ENCODE measurements at places on chromosomes 7 and 10.

- DNase-seq, result no peak
These were observed 9.8 kb upstream of the RALA start for GRCh38 chr7:39613577-39613976.

- no peak for DNase-seq
These were observed 87.8 kb downstream of the TBXAS1 start for GRCh38 chr7:139916717-139917395.

- no peak for DNase-seq
These were observed 169.9 kb upstream of the AOAH start for GRCh38 chr7:36894190-36894589.

DNA sequence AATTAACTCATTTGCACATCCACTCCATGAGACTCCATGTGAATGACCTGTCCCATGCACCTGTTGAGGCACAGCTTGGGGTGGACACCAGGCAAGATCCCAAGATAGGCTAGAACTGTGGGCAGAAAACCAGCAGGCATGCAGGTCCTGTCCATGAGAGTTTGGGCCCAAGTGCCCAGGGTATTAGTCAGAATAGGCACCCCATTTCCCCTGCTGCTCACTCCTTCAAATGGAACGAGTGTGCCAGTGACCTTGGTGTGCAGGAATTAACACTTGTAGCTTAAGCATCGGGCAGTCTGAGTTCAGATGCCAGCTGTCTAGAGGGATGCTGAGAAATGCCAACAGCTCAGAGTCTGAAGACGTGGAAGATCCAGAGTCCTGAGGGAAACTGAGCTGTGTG lies 254.1 kb upstream of the GLI3 start:
- DNase-seq, result peak; percentile 13

DNA sequence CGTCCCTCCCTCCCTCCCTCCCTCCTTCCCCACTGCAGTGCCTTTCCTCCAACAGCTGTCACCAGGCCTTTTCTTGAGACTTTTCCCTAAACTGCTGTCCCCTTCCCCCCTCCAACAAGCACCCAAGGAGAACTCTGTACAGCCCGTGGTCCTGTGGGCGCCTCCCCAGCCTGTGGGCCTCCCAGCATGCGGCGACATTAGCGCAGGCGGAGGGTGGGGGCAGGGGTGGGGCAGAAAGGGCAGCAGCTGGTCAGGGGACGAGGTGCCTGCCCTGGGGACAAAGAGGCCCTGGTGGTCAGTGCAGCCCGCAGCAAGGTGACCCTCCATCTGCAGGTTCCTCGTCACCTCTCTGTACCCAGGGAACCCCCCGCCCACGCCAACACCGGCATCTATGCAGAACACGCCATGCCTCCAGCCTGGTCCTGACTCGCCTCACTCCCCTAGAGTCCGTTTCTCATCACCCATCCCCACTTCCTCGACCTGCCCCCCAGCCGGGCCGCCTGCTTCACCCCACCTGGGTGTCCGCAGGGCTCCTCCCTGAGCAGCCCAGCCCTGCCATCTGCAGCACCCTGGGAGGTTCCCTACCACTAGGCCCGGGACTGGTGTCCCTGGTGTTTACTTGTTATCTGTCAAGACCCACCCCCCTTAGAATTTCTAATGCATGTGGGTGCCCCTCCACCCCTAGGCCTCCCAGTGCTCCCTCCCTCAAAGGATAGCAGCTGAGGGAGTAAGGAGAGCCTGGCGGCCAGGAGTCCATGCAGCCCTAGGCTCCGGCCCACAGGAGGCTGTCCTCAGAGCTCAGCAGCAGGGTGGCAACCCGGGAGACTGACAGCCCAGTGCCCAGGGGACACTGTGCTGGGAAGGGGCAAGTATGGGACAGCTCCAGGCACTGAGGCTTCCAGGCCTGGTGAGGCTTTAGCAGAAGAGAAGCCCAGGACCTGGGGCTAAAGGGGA lies 147.8 kb downstream of the ARHGAP22 start:
- no peak for DNase-seq

GRCh38 chr10:129101232-129101980 lies 365.6 kb upstream of the MGMT start:
- no peak for DNase-seq

GRCh38 chr10:125284875-125285597 lies 124.7 kb upstream of the CTBP2 start:
- no peak for DNase-seq

DNA sequence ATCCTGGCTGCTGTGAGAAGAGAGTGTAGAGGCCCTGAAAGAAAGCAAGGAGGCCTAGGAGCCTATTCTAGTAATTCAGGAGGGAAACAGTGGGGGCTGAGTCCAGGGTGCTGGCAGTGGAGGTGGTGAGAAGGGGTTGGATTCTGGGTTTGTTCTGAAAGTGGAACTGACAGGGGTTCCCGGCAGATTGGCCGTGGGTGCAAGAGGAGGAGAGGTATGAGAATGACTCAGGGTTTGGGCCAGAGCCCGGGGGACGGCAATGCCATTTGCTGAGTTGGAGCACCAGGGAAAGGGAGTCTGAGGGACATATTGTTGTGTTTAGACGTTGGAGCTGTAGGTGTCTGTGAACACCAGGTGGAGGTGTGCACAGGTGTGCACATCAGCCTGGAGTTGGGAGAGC lies 38.5 kb downstream of the NPTX2 start:
- no peak for DNase-seq

GRCh38 chr7:78176171-78176570 lies 377.6 kb downstream of the PHTF2 start:
- DNase-seq, result peak; percentile 93

GRCh38 chr7:81903115-81903514 lies 133.3 kb upstream of the HGF start:
- no peak for DNase-seq

GRCh38 chr7:33562996-33563395 lies 342.3 kb upstream of the BMPER start:
- DNase-seq, result no peak

DNA sequence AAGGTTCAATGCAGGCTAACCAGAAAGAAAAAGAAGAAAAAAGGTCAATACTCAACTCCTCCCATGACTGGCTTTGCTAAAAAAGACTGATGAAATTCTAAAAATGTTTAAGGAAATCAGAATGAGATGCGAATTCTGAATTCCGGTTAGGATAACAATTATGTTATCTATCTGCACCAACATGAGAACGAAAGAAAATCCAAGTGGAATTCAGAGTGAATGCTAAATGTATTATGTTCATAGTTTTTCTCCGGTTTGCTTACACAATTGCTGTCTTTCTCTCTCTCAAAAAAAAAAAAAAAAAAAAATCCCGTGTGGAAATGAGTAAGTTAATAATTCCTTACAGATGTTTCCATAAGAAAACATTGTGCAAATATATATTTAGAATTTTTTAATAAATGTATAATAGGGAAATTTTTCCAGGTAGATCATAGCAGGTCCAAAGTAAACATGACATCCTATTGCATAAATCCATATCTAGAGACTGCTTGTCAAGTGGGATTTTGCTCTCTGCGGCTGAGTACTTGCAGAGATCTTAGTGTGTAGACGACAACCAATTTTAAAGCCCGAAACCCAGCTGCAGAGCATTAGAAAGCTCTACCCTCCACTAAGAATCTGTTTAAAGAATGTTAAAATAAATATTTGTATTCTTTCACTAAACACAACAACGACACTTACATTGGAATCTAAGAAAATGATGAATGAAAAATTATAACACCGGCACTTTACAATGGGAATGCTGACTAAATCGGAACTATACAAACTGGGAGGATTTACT lies 104.0 kb downstream of the JAZF1 start:
- DNase-seq, result peak; percentile 65

DNA sequence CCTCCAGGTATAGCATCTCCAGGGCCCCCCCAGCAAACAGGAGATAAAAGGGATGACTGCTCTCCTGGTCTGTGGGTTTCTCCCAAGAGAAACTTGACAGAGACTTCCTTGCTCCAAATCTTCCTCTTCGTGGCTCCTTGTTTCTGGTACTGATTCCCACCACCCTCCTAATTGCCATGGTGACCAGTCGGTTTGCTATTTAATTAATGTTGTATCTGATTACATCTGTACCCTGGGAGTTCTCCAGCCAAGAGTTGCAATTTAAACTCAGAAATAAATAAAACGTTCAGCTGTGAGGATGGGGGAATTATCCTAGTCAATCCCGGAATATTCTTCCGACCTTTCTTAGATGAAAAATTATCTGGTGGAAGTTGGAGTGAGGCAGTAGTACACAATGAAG lies 264.7 kb downstream of the PAXIP1 start:
- DNase-seq, result no peak

GRCh38 chr7:116198748-116199410 lies 11.5 kb upstream of the TES start:
- DNase-seq, result no peak

- no peak for DNase-seq
These were observed 133.5 kb upstream of the PTPRZ1 start for GRCh38 chr7:121739465-121739864.

GRCh38 chr7:129367349-129367699 lies 66.9 kb upstream of the STRIP2 start:
- DNase-seq, result no peak

DNA sequence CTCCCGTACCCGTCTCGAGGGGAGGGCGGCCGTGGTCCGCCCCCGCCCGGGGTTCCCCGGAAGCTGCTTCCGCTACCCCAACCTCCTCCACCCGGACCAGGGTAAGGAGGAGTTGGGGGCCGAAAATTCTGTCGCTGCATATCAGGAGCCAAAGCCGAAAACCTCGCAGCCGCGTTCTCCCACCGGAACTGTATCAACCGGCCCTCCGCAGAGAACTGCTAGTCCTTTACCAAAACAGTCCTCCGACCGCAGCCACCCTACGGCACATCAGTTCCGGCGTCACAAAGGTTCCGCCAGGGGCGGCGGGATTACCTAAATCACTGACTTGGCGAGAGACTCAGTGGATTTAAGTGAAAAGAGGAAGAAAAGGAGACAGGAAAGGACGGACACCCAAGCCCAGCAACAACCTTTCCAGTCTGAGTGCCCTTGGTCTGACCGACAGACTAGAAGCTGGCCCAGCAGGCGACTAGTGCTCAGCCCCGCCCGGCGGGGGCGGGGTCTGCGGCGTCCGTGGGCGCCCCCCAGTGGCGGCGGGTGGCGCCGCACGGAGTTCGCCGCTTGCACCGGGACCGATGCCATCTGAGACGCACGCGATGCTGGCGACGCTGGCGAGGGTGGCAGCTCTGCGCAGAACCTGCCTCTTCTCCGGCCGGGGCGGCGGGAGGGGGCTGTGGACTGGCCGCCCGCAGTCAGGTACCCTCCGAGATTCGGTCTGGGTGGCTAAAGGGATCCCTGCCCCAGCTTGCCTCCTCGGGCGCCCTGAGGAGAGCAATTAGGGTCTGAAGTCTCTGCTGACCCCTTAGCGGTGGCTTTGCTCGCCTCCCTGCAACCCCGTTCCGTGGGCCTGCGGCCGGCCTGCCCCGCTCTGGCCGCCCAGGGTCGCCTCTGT lies at the start of the genes MPLKIP and SUGCT:
Gene MPLKIP, minus strand, starts transcription at position 195 of the 889 bp plus-strand sequence. Its CDS starts 55 bp downstream, at position 140.
Gene SUGCT, plus strand, starts transcription at position 578 of the 889 bp plus-strand sequence.
- DNase-seq, result peak; percentile 95

DNA sequence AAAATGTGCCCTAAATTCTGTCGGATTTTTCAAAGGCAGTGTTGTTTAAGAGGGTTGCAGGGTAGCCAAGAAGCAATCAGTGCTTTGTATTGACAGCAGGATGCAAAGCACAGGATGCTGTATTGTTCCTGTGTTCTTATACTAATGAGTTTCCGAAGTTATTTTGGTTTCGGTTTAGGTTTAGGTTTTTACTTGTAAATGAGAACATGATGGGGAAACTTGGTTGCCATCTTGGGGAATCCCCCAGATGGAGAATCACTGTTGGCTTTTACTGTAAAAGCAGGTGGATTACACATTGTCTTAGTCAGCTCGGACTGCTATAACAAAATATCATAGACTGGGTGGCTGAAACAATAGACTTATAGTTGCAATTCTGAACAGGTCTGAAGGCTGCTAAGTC lies 72.1 kb downstream of the INHBA start:
- DNase-seq, result no peak

DNA sequence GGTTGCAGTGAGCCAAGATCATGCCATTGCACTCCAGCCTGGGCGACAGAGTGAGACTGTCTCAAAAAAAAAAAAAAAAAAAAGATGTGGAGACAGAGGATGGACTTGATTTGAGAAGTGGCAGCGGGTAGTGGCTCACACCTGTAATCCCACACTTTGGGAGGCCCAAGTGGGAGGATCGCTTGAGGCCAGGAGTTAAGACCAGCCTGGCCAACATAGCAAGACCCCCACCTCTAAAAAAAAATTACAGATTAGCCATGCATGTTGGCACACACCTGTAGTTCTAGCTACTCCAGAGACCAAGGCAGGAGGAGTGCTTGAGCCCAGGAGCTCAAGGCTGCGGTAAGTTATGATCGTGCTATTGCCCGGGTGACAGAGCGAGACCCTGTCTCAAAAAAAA lies 24.3 kb upstream of the ASCC1 start:
- DNase-seq, result no peak

DNA sequence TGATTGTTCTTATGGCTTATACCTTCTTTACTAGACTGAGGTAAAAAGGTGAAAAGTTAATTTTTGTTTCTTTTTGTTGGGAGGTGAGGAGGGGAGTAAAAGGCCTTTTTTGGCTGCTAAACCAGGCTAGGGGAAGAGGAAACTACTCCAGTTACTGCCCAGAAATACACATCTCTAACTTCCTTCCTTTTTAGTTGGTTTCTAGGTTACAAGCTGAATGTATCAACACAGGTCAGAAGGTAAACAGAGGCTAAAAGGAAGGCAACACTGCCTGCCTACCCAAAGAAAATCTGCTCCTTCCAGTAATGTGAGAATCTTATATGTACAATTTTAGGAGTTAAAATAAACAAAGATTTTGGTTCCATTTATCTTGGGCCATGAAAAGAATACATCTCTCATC lies 140.4 kb downstream of the NRBF2 start:
- DNase-seq, result peak; percentile 73

GRCh38 chr7:117157241-117158209 lies 165.3 kb downstream of the WNT2 start:
- peak; percentile 73 for DNase-seq

GRCh38 chr10:30903397-30904138 lies 128.1 kb downstream of the ZNF438 start:
- peak; percentile 44 for DNase-seq

- no peak for DNase-seq
These were observed 191.3 kb upstream of the RHOBTB1 start for GRCh38 chr10:61135276-61135721.

DNA sequence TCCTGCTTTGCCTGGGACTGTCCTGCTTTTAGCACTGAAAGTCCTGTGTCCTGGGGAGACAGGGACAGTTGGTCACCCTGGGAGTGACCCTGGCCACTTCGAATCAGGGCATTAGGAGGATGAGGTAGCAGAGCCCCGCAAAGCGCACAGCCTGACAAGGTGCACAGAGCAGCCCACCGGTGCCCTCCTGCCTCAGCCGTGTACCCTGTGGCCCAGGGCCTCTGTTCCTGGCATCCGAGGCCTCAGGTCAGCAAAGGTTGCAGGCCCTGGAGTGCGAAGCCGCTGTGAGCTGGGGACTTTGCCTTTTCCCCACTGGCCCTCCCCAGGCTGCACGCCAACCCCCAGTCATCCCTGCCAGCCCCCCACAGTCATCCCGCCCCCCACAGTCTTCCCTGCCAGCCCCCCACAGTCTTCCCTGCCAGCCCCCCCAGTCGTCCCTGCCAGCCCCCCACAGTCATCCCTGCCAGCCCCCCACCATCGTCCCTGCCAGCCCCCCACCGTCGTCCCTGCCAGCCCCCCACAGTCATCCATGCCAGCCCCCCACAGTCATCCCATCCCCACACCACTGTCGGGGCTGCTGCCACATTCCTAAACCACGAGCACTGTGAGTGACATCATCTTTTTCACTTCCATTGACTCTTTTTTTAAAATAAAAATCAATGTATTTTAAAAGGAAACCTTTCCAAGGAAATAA lies 91.8 kb downstream of the RGS10 start:
- DNase-seq, result no peak
